GM12864 (cell line): ENCODE measurements at places on chromosomes 13 and 19.

- no peak for DNase-seq
Measured at GRCh38 chr19:10295305-10295846, 5.6 kb downstream of the ICAM5 start.

DNA sequence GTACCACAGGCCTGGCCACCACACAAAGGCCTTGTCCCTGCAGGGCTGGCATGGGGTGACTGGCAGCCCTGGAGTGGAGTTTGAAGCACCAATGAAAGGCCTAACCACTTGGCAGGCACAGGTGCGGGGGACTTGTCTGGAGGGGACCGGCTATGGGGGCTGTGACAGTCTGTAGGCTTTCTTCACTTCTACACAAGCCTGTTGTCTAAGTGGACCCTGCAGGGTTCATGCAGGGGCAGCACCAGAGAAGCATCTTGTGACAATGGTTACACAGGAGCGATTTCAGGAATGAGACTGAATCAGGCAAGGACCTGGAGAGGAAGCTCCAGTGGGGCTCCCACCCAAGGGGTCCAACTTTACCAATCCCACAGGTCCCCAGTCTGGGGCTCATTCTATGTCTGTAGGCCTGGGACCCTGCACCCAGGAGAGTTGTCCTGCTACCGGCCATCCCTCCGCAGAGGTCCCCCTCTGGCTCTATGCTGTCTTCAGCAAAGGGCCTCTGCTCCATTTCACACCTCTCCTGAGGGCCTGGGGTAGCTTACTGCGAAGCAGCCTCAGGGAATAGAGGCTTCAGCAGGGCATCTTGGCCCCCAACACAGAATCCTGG is 2.3 kb upstream of the ZNF837 start:
- no peak for DNase-seq

DNA sequence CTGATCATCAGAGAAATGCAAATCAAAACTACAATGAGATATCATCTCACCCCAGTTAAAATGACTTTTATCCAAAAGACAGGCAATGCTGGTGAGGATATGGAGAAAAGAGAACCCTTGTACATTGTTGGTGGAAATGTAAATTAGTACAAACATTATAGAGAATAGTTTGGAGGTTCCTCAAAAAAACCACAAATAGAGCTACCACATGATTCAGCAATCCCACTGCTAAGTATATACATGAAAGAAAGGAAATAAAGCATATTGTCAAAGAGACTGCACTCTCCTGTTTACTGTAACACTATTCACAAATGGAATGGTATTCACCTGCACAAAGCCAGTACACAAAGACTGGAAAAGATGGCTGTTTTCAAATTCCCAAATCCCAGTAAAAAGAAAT is 1233.7 kb downstream of the PCDH17 start:
- DNase-seq: no peak

GRCh38 chr13:80955501-80955900 is 614.6 kb upstream of the SPRY2 start:
- DNase-seq: no peak

DNA sequence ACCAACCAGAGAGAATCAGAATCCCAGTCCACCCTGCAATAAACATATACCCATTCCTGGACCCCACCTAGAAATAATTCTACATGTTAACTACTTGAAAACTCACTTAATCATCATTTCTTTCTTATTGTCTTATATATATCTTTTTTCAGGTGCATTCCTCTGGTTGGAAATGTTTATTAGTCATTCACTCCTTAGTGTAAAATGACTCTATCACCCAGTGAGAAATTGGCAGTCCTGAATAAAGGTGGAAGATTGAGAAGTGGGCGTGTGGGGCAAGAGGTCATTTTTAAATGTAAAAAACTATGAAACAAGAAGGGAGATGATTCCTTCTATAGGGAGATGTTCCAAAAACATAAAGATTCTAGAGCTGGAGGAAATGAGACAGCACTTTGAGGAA is 101.2 kb upstream of the MBNL2 start:
- DNase-seq: no peak

DNA sequence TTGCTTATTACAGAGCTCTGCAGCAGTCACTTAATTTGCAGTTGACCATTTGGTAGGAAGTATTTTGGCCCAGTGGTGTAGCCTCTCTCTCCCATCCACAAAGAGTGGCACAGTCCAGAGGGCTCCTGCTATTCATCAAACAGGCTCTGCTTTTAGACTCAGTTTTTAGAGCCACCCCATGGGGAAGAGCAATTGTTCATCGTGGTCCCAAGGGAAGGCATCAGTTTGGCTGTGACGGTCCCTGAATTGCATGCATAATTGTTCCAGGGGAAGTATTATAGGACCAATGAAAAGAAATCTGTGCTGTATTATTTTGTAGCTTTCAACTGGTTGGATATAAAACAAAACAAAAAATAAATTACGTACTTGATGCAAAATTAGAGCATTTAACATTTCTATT is 799.0 kb downstream of the DACH1 start:
- no peak for DNase-seq

DNA sequence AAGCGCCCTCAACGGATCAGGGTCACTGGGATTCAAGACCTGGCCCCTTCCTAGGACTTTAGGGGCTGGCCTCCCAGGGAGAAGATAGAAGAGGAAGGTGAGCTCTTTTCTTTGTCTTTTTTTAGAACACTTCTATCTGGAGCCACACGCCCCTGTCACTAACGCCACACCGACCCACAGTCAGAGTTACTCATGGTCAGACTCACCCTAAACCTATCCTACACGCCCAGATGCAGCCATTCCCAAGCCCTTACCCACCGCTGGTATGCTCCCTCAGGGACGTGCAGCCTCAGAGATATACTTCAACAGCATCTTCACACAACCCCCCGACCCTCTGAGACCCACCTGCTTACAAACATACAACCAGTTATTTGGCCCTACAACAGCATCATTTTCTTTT is 29.9 kb upstream of the MUC16 start:
- no peak for DNase-seq

- no peak for DNase-seq
Measured at GRCh38 chr19:18503971-18504885, 17.6 kb downstream of the ELL start.

DNA sequence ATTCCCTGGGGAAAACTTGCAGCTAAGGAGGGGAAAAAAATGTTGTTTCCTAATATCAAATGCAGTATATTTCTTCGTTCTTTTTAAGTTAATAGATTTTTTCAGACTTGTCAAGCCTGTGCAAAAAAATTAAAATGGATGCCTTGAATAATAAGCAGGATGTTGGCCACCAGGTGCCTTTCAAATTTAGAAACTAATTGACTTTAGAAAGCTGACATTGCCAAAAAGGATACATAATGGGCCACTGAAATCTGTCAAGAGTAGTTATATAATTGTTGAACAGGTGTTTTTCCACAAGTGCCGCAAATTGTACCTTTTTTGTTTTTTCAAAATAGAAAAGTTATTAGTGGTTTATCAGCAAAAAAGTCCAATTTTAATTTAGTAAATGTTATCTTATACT is 33.6 kb downstream of the TNFSF11 start:
- DNase-seq: no peak

DNA sequence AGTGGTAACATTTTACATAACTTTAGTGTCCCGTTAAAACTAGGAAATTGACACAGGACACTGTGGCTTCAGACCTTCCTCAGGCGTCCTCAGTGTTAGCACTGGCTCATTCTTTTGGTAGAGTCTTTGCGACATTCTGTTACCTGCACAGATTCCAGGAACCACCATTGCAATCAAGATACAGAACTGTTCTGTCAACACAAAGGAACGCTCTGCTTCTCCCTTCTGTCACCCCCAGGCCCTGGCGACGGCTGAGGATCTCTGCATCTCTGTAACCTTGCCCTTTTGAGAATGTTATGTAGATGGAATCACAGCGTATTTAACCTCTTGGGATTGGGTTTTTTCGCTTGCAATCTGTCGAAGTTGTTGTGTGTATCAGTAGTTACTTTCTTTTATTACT is 22.6 kb downstream of the KDM4B start:
- DNase-seq: no peak

DNA sequence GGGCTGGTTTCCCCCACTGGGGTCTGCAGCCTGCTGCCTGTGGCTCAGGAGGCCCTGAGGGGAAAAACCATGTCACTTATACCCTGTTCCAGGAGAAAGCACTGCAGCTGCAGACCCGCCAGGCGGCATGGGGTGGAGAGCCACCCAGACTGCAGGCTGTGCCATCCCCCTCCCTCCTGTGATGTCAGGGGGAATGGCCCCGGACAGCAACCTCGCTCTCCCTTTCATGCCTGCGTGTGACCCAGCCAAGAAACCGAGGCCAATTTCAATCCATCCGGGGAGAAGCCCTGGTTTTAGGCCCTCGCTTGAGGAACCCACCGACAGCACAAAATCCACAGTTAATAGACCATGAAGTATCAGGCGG is 37.2 kb upstream of the MATK start:
- no peak for DNase-seq

GRCh38 chr19:2014731-2015607 is 545 bp downstream of the BTBD2 start:
- no peak for DNase-seq

GRCh38 chr13:76929320-76929719 is 19.0 kb upstream of the ACOD1 start:
- no peak for DNase-seq
